ENCODE measurements at places on chromosomes 3 and 15.

DNA sequence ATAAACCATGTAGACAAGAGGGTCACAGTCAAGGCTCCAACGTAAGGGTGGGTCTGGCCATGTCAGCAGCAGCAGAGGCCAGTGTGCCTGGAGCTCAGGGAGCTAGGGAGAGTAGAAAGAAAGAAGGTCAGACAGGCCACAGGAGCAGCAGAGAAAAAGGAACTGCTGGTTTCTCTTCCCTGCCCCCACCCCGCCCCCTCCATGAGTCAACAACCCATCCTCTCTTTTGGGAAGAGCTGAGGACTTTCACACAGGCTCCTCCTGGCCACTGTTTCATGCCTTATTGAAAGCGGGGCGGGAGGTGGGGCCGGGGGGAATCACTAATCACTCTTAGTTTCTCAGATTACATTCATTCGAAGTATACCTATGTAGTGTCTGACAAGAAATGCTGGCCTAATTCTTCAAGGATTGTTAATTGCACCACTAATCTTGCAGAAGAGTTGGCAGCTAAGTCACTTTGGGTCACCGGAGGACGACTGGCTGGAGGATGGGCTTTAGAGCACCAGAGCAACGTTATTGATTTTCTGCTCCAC, 9.1 kb upstream of the SCG3 start:
- no peak for DNase-seq

DNA sequence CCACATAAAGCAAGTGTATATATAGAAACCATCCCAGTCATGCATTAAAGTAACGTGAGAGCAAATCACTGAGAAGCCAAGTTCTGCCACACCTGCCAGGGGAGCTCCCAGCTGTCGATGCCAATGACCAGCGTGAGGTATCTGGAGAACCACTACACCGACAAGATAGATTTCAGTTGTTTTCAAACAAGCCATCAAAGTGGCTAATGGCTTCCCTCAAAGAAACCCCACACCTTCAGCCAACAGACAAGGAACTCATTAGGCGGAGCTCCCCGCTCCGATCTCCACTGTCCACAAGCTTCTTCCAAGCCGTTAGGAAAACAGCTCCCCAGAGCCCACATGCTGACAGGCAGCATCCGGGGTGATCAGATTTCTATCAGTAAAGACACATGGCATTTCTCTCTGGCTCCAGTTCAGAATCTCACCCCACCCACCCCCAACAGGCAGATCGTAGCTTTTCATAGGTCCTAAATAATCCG, 54.2 kb upstream of the SPATA12 start:
- DNase-seq = no peak

GRCh38 chr15:29086891-29087290, 182.7 kb downstream of the NSMCE3 start:
- no peak for DNase-seq

- DNase-seq = no peak
These were observed 127.4 kb upstream of the ADAMTS9 start for GRCh38 chr3:64815195-64815631.

GRCh38 chr3:139107424-139108252, 62.9 kb upstream of the PRR23C start:
- DNase-seq = no peak

- DNase-seq = no peak
These were observed 59.9 kb downstream of the AP4E1 start for GRCh38 chr15:50968353-50968752.

DNA sequence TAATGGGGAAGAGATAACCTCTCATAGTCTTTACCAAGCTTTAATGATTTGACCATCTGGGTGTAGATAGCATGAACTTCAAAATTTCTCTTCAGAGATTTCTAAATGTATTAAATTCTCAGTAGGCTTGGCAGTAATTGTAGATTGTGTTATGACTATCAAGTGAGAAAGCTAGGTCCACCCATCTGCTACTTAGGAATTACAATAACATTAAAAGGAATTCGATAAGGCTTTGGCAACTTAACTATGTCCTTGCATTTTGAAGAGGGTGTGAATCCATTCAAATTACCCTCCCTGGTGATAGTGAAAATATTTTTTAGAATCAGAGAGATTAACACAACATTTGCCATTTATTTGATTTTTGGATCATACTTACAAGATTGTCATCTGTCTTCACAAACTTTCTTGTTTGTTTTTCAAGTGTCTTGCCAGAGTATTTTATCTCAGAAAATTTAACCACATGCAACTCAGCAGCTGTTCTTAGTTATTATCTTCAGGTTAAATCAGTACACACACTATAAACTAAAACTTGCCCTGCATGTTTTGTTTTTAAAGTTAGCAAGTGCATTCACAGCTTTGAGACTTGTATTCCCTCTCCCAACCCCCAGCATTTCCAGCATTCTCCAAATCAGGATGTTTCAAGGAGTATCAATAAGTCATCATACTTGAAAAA, 69.6 kb upstream of the COL8A1 start:
- no peak for DNase-seq

- DNase-seq = no peak
These were observed 8.5 kb downstream of the SHOX2 start for GRCh38 chr3:158097593-158098308.

- DNase-seq = no peak
These were observed 238.4 kb upstream of the MDFIC2 start for GRCh38 chr3:70550723-70551319.

DNA sequence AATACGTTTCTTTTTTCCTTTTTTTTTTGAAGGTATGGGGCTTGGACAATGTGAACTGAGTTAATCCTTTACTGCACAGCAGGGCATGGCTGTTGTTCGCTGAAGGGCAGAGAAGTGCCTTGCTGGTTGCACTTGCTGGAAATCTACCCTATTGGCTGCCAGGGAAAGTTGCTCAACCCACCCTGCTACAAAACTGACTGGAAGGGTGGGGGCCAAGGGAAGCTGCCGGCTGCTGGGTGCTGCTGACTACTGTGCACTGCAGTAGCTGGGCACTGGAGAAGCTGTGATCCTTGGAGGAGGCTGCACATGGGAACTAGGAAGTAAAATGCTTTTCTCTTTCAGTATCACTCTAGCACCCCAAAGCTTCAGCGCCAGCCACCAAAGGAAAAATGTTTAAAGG, 70.5 kb downstream of the ETV5 start:
- no peak for DNase-seq

- no peak for DNase-seq
These were observed 76.6 kb upstream of the PTX3 start for GRCh38 chr3:157360044-157360443.

- DNase-seq = no peak
These were observed 23.7 kb upstream of the TICRR start for GRCh38 chr15:89551550-89551949.

- no peak for DNase-seq
These were observed 89.0 kb upstream of the LPP start for GRCh38 chr3:188064831-188065493.

DNA sequence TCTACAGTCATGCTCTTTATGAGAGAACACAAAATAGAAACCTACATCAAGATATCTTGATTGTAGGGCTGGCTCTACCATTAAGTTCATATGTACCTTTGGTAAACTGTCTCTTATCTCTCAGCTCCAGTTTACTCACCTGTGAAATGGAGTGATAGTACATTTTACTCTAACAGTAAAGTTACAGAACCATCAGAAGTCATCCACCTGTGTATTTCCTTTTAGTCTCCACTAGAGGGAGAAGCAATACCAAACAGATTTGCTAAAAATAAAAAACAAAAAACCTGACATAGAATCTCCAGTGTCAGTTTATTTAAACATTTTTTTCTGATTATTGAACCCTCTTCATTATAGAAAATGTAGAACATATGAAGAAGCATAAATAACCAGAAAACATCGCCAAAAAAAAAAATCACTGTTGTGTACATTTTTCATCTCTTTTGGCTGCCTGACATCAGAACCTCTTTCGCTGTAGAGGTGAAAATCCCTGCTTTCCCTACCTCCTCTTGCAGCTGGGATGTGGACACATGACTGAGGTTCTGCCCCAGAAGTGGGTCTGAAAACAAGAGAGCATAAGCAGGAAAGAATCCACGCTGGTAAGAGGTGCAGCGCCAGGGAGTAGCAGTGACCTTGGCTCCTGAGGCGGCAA, 48.7 kb upstream of the WDR72 start:
- no peak for DNase-seq

DNA sequence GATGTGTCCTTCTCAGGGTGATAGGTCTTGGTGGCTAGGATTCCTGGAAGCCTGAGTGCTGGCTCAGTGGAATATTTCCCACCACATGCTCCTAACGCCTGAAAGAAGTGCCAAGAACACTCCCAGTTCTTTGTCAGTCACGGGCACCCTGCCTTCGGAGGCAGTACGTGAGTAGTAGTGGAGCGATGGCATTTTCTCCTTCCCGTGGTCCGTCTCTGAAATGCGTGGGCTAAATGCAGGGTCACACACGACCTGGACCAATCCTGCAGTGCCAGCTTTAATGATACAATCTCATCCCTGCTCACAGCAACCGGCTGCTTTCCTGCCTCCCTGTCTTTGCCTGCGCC, 14.5 kb downstream of the H1-8 start:
- DNase-seq = no peak

DNA sequence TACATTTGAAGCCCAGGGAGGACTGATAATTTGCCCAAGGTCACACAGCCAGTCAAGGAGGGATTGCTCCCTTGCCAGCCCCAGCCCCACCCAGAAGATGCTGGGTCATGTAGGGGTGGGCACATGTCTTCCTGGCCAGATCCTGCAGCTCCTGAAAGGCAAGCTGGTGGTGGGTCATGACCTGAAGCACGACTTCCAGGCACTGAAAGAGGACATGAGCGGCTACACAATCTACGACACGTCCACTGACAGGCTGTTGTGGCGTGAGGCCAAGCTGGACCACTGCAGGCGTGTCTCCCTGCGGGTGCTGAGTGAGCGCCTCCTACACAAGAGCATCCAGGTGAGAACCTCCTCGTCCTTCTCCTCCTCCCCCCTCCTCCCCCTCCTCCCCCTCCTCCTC, 13.2 kb downstream of the ISG20 start:
- DNase-seq = no peak

DNA sequence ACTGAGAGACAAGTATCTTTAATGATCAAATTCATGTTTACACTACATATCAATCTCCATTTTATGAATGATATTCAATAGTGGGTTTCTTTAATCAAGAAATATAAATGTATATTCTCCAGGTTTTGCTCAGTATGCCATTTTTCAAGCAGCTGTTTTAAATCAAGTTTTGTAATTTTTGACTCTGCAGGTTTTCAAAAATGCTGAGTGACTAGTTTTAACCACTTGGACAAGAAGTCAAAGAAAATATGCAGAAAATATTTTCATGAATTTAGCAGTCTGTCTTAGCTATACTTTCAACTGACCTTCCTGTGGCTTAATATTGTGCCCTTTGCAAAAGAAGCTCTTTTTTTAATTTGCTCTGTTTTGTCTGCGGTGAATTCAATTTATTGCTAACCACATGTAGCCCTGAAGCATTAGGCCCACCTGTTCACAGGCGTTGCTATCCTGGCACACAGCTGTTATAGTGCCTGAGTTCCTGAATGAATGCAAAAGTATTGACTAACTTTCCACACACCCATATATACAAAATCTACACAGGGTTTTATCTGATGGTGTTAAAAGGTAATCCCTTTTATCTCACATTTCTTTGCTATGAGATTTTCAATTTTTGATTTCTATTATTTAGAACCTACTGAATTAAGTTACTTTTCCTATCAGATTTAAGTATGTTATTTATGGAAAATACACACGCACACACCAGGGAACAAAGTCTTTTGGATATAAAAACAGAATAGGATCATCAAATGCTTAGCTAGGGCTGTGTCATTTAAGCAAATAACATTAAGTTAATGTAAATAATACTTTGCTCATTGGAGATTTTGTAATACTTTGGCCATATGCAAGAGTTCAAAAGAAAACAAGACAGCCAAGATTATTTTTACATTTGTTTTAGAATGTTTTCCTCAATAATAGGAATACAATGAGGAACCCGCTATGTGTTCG, 1166.1 kb upstream of the GBE1 start:
- no peak for DNase-seq

DNA sequence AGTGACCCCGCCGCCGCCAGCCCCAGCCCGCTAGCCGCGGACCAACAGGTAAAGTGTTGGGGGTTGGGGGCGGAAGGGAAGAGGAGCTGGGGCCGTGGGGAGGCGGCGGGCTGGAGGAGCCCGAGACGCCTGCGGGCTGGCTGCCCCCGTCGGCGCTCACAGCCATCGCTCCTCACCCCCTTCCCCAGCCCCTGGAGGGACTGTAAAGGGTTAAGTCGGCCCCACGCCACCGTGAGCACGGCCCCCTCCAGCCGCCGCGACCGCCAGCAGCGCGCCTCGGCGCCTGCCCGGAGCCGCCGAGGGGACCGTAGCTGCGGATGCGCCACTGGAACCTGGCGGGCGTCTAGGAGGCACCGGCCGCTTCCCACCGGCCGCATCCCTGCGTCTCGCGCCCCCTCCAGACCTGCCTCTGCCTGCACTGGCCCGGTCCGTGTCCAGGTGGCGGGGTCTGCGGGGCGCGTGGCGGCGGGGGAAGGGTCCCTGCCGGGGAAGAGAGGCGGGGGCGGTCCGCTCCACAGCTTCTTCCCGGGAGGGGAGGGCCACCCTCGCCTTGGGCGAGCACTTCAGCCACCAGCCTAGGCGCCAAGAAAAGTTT, 522 bp downstream of the MED12L start:
- no peak for DNase-seq
